ENCODE measurements at places on chromosomes 1 and 21.

- no peak for DNase-seq
Observed at GRCh38 chr1:92399076-92399475, 87.6 kb downstream of the GFI1 start.

DNA sequence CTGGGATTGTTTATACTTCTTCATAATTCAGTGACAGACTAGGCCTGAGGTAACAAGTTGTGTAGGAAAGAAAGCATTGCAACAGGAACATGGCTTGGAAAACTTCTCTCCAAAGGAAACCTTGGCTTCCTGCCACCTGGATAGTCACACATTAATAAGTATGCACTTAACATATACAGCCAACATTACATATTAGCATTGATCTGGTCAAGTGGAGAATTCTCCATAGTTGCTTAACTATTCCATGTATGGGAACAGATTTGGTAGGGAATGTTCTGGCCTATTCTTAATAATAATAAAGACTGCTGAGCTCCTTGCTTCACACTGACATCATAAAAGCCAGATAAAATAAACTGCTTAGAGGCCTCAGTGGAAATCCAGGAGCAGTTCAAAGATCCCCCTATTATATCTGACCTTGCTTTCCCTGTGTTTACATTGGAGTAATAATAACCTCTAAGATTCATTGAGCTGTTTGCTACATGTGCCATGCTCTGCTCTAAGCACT is 27.2 kb upstream of the NFIA start:
- DNase-seq, result no peak

DNA sequence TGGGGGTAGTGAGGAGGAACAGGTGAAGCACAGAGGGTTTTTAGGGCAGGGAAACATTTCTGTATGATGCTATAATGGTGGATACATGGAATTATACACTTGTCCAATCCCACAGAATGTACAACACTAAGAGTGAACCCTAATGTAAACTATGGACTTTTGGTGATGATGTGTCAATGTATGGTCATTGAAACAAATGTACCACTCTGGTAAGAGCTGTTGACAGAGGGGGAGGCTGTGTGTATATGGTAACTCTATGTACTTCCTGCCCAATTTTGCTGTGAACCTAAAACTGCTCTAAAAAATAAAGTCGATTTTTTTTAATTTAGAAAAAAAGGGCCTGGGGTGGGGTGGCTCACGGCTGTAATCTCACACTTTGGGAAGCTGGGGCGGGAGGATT is 22.9 kb downstream of the ASAP3 start:
- DNase-seq, result no peak

DNA sequence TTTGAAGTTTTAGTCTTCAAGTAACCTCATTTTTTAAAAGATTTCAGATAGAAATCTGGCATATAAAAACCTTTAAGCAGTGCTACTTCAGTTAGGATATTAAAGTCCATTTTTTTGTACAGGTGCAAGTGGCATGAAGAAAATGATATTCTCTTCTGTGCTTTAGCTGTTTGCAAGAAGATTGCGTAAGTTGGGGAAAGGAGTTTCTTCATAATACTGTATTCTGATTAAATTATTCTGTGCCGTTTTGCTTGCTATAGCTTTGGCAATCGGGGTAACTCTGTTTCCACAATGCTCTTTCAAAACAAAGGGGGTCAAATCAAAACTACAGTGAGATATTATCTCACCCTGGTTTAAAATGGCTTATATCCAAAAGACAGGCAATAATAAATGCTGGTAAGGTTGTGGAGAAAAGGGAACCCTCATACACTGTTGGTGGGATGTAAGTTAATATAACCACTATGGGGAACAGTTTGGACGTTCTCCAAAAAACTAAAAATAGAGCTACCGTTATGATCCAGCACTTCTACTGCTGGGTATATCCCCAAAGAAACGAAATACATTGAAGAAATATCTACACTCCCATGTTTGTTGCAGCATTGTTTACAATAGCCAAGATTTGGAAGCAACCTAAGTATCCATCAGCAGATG is 27.1 kb downstream of the MAEL start:
- DNase-seq, result no peak

GRCh38 chr1:164735315-164736052 is 176.5 kb downstream of the PBX1 start:
- DNase-seq, result no peak

- no peak for DNase-seq
Observed at GRCh38 chr1:36523230-36523495, 40.5 kb upstream of the CSF3R start.

DNA sequence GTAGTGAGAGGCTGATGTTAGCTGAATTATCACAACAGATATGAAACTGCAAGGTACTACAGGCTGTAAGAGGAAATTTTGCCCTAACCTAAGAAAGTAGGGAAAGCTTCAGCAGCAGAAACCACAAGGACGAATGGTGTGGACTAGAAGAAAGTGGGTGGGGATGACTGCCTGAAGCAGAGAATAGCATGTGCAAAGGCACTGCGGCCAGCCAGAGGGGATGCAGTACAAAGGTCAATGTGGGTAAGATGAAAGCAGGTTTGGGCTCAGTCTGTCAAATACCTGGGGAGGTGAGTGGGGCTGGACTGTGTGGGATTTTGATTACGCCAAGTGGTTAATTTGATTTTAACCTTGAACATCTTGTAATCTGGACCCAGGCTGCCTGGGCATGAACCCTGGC is 199.3 kb upstream of the GALNT2 start:
- no peak for DNase-seq

DNA sequence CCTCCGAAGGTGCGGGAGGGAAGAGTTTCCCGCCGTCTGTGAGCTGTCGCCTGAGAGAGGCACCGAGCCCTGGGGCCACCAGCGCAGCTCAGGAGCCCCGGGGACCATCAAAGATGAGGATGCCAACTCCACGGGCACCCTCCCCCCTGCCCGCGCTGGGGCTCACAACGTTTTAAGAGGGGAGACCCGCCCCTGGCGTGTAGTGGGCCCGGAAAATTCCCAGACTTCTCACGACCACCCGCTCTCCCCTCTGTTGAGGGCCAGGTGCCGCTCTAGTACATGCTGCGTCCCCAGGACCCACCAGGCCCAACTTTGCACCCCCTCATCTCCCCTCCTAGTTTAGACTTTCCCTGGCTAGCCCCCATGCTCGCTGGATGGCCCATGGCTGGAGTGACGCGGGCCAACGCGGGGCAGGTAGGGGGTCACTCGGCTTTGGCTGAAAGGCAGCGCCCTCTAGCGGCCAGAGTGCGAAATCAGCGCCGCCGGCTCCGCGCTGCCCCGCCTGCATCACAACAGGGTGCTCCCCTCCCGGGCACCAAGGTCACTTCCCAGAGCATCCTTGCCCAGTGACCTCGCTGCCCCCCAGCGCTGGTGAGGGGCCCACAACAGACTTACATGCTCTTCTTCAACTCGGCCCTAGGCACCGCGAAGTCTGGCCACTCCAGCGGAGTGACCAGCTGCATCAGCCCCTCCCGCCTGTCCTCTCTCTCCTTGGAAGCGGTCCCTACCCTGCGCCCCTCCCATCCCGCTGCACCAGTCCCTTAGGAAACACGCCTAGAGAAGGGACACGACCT is 1.8 kb downstream of the CD160 start:
- DNase-seq, result peak; percentile 66

- no peak for DNase-seq
Observed at GRCh38 chr21:33539616-33540015, 2.3 kb downstream of the GART start.

DNA sequence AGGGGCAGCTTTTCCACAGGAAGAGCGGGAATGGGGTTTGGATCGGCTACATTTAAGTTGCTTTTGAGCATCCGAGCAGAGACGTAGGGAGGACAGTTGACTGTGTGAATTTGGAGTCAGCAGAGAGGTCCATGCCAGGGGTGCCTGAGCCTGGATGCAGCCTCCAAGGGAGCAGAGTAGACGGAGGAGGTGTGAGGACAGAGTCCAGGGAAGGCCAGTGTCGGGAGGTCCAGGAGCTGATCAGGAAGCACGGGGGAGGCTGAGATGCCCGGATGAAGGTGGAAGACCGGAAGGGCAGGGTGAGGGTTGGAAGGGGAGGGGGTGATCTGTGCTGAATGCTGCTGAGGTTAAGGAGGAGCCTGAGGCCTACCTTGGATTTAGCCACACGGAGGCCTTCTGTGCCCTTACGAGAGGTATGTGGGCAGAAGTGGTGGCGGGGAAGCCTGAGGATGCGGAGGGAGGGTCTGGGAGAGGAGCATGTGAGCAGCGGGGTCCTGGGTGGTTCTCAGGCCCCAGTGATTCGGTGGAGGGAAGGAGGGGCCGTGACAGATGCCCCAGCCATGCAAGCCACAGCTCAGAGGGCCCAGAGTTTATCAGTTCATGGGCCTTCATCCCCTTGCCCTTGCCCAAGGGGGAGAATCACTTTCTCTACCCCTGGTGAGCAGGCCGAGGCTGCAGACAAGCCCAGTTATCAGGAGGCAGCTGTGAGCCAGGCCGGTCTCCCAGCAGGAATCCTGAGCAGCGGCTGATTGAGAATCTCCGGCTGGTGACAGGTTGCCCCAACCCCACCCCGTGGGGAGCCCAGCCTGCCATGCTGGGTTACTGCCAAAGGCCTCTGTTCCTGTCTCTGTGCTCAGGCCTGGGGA is 54.0 kb upstream of the ACTL8 start:
- no peak for DNase-seq

GRCh38 chr1:192879406-192879805 is 70.6 kb downstream of the RGS2 start:
- DNase-seq, result no peak

DNA sequence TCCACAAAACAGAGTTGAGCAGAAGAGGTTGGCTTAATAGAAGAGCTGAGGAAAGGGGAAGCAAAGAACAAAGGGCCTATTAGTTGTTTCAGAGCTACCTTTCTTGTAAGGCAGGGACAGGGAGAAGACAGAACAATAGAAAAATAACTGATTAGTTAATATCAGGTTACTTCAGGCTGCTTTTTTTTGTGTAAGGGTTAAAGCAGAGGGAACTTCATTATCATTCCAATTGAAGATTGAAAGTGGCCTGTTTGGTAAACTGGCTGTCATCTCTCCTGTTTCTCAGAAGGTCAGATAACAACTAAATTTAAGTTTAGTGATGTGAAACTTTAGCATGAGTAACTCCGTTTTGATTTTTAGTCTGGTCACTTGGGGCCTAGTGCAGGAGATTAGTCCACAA is 22.3 kb downstream of the CDC42 start:
- DNase-seq, result no peak

DNA sequence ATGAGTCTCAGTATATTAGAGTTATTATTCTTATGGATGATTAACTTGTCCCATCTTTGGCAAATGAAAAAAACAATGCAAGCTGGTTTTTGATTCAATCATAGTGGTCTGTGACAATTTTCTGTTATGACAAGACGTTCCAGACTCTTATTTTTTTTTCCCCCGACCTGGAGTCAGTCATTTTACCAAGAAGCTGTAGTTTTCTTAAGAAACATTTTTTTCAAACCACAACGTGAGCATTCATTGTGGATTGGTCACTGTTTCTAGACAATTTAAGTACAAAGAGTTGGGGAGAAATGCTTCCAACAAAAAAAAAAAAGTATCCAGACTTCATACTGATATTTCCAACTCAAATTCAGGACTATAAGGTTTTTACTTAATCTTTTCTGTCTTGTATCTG is 8.0 kb upstream of the ANGPTL3 start:
- no peak for DNase-seq

GRCh38 chr21:31403596-31404333 is 59.7 kb upstream of the TIAM1 start:
- no peak for DNase-seq

- no peak for DNase-seq
Observed at GRCh38 chr1:67347688-67348472, 40.2 kb downstream of the IL12RB2 start.

DNA sequence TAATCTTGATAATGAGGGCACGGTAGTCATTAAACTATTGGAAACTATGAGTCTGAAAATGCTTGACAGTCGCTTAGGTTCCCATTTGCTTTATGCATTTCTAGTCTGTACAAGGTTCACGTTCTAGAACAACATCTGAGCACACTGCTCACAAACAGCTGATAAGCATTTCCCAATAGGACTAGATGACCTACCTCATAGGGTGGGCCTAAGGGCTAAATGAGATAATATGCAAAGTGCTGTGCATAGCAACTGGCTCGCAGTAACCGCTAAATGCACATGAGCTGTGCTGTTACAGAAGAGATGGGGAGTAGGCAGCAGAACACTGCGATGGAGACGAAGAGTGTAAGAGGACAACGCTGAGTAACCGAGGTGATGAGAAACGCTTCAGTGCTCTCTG is 628.0 kb downstream of the SMYD3 start:
- DNase-seq, result no peak

- no peak for DNase-seq
Observed at GRCh38 chr1:40868051-40868723, 6.0 kb upstream of the CITED4 start.

- no peak for DNase-seq
Observed at GRCh38 chr1:46394872-46395465, 852 bp downstream of the FAAH start.

DNA sequence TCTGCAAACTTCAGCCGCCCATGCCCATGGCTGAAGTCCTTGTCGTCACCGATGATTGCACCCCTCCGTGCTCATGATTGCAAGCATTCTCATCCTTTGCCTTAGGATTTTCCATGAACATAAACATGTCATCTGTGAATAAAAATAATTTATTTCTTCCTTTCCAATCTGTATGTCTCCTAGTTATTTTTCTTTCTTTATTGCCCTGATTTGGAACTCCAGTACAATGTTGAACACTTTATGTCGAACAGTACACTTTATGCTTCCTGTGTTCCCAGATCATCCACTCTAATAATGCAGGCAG is 170.9 kb upstream of the SYT6 start:
- no peak for DNase-seq

- no peak for DNase-seq
Observed at GRCh38 chr1:47113178-47113577, 24.1 kb upstream of the CYP4A22 start.

- DNase-seq, result no peak
Observed at GRCh38 chr1:20723537-20724363, 5.9 kb upstream of the KIF17 start.

GRCh38 chr1:218472885-218473284 is 127.7 kb downstream of the TGFB2 start:
- DNase-seq, result no peak

DNA sequence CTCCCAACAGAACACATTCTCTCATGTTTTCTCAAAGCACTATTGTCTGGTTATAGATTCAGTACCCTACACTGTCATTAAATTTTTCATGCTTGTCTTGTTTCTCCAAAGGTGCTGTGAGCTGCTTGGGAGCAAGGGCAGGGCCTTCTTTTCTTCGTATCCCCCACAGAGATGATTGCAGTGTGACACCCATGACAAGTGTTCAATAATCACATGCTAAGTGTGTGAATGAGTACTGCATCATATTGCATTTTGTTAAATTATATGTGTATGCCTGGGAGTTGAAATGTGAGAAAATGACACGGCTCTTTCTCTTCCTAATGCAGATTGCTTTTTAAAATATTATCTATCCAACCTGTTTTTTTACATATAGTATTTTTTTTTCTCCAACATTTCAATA is 57.3 kb upstream of the MAGI3 start:
- no peak for DNase-seq

GRCh38 chr1:3468236-3469103 is 14.0 kb downstream of the ARHGEF16 start:
- no peak for DNase-seq

GRCh38 chr1:85240174-85240601 is 19.3 kb downstream of the C1orf52 start:
- DNase-seq, result no peak

All from activated CD4-positive, alpha-beta T cell treated with anti-CD3 and anti-CD28 coated beads, Interleukin-2, amount 50 U/mL, for 1 hour (primary cell).